Neural crest cell (in vitro differentiated cells): ENCODE measurements at places on chromosomes 2 and 18. TPM values are rescaled to one million over a fixed set of nuclear protein-coding genes. Genes with fewer than 3 reads are reported as not detected.

Gene TCF23
- not detected in 2 replicates for total RNA-seq

Gene FAM237A
- not detected in 2 replicates for total RNA-seq

Gene WDR7
- 15.9 and 17.3 TPM in 2 replicates for total RNA-seq

Gene ABCA12
- total RNA-seq = 0.12 TPM in 1 of 2 replicates, not detected in the other

Gene PROKR1
- 0.09 and 0.16 TPM in 2 replicates for total RNA-seq

Gene IL36RN
- total RNA-seq = not detected in 2 replicates

Gene SCN3A
- total RNA-seq = 3.7 and 4.9 TPM in 2 replicates

Gene COL3A1
- 13.2 and 14.9 TPM in 2 replicates for total RNA-seq

Gene ELOA2
- total RNA-seq = not detected in 2 replicates

Gene MYO3B
- total RNA-seq = not detected in 2 replicates

Gene APLF
- 6.9 and 7.3 TPM in 2 replicates for total RNA-seq

Gene EFR3B
- total RNA-seq = 40.7 and 41.2 TPM in 2 replicates

Gene NEUROD1
- total RNA-seq = 2.5 and 2.7 TPM in 2 replicates

Gene CNDP1
- total RNA-seq = 0.56 and 0.59 TPM in 2 replicates

Gene HTR2B
- total RNA-seq = not detected in 2 replicates

Gene FBXO15
- 1.7 and 2.7 TPM in 2 replicates for total RNA-seq

Gene FSIP2
- total RNA-seq = 8.0 and 10.1 TPM in 2 replicates

Gene KCNG3
- total RNA-seq = 0.07 TPM in 1 of 2 replicates, not detected in the other

Gene STON1
- total RNA-seq = 13.2 and 15.0 TPM in 2 replicates

Gene EHD3
- 10.6 and 10.7 TPM in 2 replicates for total RNA-seq

Gene SIGLEC15
- total RNA-seq = not detected in 2 replicates

Gene IL1B
- total RNA-seq = not detected in 2 replicates

Gene NEU2
- not detected in 2 replicates for total RNA-seq

Gene TGIF1
- 49.1 and 57.9 TPM in 2 replicates for total RNA-seq

Gene GALR1
- not detected in 2 replicates for total RNA-seq

Gene IL1RL2
- total RNA-seq = not detected in 2 replicates

Gene REG3A
- total RNA-seq = not detected in 2 replicates

Gene LYPD6
- 7.1 and 7.3 TPM in 2 replicates for total RNA-seq

Gene UGT1A10
- not detected in 2 replicates for total RNA-seq

Gene RGPD3
- total RNA-seq = 0.11 and 0.14 TPM in 2 replicates

Gene DYNC2LI1
- 20.0 and 22.0 TPM in 2 replicates for total RNA-seq

Gene PLB1
- total RNA-seq = 0.16 TPM in 1 of 2 replicates, not detected in the other

Gene SERPINB11
- total RNA-seq = not detected in 2 replicates

Gene MYOM1
- 0.89 and 1.4 TPM in 2 replicates for total RNA-seq

Gene MAP3K19
- not detected in 2 replicates for total RNA-seq

Gene DLGAP1
- 11.5 and 11.7 TPM in 2 replicates for total RNA-seq

Gene GPR35
- total RNA-seq = 1.7 and 2.0 TPM in 2 replicates

Gene CABYR
- total RNA-seq = 9.5 and 11.0 TPM in 2 replicates

Gene CNPPD1
- 39.9 and 42.1 TPM in 2 replicates for total RNA-seq

Gene ST8SIA5
- total RNA-seq = 0.79 and 2.7 TPM in 2 replicates

Gene ADAM23
- total RNA-seq = 31.2 and 34.0 TPM in 2 replicates
